ENCODE measurements at places on chromosomes 7 and 10.

DNA sequence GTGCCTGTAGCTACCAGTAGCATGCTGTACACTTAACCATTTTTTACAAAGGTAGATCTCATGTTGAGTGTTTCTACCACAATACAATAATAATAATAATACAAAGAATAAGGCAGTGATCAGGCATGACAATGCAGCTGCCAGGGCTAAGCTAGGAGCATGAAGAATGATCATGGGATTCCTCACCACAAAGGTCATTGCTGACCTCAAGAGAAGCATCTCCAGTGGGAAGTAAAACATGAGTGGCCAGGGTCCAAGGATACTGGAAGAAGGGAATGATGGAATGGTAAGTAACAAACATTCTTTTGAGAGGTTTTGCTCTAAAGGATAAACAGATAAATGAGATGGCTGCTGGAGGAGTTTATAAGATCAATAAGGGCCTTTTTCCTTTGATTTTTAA is 591.1 kb downstream of the TNS3 start:
- no peak for DNase-seq

- DNase-seq = no peak
Measured at GRCh38 chr10:12847361-12847975, 154.0 kb downstream of the CCDC3 start.

DNA sequence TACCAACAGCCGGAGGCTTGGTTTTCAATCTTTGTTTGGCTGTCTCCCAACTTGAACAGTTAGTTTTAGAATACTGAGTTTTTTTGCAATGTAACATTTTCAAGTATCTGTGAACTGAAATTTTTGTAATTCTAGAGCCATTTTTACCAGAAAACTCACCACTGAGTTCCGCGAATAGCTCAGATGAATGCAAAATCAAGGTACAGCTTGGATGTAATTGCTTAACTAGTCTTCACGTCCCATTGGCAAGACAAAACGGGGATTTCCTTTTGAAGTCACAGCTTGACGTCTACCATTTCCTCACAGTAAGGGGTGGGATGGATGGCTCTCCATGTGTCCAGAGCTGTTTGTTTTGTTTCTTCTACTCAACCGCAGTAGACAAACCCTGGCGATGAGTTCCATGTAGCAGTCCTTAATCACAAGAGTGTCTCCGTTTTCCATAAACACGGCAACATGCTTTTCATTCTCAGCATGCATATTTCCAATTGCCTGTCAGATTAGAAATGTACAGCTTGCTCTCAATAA is 55.8 kb upstream of the FGFR2 start:
- DNase-seq = no peak

DNA sequence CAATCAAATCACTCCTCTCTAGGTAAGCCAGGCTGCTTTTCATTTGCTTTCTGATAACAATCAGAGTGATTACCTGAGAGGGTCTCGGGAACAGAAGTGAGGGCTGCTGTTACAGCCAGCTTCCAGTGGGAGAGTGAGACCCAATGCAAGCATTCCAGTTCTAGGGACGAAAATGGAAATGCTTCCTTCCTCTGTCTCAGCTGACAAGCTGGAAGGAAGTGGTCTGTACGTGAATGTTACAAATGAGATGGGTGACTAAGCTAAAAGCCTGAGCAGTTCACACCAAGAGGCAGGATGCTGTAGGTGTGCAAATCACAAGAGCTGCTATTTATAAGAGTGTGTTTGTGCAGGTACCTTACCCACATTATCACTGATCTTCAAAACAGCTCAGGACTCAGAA is 772.4 kb downstream of the GRID1 start:
- DNase-seq = no peak

DNA sequence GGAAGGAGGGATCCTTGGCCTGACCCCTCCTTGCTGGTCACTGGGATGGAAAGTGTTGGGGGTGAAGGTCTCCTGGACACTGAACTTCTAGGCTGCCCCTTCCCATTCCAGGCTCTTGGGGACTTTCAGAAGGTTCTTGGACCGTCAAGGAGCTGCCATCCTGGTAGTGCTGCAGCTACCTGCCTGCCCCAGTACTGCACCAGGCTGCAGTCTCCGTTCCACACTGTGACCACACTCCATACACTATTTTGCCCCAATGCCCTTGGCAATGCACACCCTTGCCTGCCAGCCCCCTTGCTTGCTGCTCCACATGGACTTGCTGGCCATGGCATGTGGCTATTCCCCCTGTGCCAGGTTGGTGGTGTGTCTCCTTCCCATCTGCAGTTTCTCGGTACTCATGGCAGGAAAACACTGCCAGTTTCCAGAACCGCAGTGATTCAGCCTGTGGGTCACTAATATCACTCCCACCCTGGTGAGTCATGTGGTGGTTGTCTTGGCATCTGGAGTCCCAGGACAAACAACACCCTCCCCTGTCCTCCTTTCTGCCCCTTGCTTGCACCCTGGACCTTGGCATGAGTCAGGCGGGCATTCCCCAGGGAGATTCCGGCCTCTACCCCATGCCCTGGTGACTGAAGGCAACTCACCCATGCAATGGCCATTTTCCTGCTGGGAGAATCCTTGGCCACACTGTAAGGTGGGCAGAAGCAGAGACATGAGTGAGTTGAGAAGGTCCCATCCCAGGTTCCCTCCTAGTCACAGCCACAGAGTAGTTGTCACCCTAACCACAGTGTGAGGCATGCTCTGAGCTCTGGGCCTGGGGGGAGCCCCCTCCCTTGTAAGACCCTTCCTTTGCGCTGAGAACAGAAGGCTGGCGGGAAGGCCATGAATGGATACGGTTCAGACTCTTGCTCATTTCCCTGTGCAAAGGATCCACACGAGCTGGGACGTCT is 32.8 kb downstream of the GOLGA7B start:
- DNase-seq = peak; percentile 95

DNA sequence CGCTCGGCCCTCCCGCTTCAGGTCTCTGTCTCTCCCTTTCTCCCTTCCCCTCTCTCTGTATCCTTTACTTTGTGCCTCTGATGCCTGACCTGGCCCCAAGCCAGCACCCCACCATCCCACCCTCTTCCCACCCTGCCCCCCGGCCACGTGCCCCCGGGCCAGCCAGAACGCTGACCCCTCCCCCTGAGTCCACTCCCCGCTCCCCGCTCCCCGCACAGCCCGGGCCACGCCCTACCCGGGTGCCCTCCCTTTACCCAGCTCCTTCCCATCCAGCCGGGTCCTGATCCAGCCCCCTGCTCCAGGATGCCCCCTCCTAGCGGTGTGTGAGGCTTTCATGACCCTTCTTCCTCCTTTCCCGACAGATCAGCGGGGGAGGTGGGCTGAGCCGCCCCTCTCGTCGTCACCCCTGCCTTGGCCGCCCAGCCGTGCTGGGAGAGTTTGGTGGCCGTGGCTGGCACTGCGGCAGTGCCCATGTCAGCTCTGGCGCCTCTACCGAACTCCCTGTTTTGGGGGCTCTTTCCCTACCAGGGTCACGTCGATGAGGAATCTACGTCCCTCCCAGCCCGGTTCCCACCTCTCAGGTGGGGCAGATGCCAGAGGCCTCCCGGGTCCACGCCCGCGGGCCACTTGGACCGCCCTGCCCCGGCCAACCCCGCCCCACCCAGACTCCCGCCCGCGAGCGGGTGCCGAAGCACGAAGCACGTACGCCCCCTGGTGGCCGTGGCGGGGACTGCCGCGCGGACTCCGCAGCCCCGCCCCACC is 127.4 kb downstream of the UBE2H start:
- peak; percentile 81 for DNase-seq

- no peak for DNase-seq
Measured at GRCh38 chr7:27030393-27031050, 65.3 kb downstream of the HOXA1 start.

- no peak for DNase-seq
Measured at GRCh38 chr10:113023017-113023416, 73.0 kb downstream of the TCF7L2 start.

- no peak for DNase-seq
Measured at GRCh38 chr7:111010798-111011197, 80.1 kb upstream of the LRRN3 start.

- DNase-seq = peak; percentile 71
Measured at GRCh38 chr7:22666732-22667131, 60.3 kb upstream of the IL6 start.

DNA sequence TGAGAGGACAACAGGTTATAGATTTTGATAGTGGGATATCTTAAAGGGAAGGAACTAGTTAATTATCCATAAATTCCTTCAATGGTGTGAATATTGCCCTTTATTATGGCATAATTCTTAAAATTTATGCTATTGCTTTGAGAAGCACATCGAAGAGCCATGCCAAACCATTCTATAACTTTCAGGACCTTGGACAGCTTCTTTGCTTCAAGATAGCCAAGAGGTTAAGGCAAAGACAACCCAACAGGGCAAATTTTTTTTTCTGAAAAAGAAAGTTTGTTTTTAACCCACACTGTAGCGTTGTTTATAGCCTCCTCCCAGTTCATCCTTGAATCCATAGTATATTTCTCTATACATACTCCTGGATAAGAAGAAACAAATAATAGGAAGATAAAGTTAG is 103.2 kb downstream of the NRG3 start:
- no peak for DNase-seq

DNA sequence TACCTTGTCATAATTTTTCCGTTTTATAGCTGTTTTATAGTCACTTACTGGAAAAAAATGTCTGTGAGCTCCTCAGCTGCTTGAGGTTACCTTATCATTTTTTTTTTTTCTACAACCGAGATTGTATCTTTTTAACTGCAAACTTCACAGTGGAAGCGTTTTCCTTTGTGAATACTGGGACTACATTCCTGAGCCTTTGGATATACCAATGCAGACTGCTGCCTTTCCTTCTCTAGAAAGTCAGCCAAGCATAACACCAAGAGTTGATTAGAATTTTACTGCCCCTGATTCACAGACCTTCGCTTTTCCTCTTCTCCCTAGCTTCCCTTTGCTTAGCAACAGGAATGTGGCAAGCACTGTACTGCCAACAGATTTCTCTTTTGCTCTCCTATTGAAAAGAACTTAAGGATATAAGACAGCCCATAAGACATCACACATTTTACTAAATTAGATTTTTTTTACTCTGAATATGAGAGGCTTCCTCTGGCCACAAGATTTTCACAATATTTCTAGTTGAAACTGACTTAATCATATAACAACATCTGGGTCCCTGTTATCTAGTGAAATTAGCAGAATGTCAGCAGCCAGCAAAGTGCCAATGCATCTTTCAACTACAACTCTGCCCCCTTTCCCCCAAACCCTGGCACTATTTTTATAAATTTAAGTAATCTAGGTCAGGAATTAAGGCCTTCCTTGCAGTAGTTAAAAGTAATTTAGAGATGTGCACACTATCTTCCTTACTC is 170.6 kb downstream of the PRKG1 start:
- peak; percentile 90 for DNase-seq

DNA sequence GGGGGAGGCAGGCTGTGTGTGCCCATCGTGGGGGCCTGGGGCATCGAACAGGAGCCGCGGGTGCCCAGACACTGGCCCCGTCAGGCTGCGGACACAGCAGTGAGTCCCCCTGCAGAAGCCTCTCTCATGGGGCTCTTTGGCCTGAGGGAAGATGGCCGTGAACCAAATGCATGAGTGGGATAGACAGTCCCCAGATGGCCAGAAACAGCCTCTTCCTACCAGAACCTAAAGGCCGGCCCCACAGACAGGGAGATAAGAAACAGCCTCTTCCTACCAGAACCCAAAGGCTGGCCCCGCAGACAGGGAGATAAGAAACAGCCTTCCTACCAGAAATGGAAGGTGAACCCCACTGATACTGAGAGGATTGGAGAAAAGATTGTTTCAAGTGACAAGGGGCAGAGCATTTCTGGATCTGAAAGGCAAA is 16.6 kb downstream of the IDI2 start:
- no peak for DNase-seq

DNA sequence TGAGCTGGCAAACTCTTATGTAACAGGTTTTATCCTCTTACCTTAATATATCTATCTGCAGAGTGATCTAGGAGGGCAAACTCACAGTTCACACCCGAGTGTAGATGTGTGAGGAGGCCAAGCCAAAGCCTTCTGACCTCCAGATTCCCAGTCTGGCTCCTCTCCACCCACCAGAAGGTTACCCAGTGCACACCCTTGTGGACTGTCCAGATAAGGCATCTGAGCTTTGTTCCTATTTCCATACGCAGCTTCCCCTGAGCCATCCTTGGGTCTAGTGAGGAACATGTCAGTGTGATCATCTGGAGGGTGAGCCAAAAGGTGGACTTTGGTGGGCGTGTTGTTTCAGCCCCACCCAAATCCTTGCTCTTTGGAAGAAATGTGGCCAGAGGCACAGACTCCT is 203.0 kb upstream of the MEOX2 start:
- peak; percentile 59 for DNase-seq

- DNase-seq = no peak
Measured at GRCh38 chr10:51246156-51246555, 171.9 kb downstream of the PRKG1 start.

- no peak for DNase-seq
Measured at GRCh38 chr10:59868696-59869593, 37.4 kb downstream of the CCDC6 start.

DNA sequence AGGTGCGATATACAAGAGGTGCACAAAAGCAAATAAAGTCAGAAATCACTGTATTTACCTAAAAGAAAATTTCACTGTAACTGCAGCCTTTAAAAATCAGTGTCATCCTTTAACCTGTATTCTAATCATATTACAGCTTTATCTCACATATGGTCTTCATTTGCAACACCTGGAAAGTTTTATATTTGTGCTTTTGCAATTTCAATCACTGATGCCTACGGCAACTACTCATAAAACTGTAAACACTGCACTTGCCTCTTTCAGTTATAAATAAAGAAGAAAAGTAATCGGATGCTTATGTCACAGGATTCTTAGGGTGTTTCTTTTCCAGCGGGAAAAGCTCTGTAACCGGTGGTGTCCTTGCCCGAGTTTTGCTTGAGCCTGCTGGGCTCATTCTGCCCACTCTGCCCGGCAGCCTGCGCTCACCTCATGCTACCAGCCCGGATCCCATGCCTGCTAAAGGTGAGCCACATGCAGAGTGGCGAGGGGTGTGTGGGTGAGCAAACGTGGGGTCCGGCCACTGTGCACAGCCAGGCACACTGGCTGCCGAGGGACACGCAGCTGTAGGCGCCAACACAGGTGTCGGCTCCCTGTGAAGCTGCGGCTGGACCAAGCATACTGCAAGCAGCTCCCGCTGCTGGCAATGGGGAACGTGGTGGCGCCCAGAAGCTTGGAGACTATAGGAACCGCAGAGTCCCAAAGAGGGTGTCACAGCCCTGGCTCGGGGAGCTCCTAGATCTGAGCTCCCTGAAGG is 56.3 kb upstream of the ABCB5 start:
- no peak for DNase-seq

- DNase-seq = peak; percentile 60
Measured at GRCh38 chr7:8260871-8261694, 884 bp downstream of the ICA1 start.
